Fibroblast of skin of left quadriceps (primary cell): ENCODE measurements at places on chromosomes 4 and X.

DNA sequence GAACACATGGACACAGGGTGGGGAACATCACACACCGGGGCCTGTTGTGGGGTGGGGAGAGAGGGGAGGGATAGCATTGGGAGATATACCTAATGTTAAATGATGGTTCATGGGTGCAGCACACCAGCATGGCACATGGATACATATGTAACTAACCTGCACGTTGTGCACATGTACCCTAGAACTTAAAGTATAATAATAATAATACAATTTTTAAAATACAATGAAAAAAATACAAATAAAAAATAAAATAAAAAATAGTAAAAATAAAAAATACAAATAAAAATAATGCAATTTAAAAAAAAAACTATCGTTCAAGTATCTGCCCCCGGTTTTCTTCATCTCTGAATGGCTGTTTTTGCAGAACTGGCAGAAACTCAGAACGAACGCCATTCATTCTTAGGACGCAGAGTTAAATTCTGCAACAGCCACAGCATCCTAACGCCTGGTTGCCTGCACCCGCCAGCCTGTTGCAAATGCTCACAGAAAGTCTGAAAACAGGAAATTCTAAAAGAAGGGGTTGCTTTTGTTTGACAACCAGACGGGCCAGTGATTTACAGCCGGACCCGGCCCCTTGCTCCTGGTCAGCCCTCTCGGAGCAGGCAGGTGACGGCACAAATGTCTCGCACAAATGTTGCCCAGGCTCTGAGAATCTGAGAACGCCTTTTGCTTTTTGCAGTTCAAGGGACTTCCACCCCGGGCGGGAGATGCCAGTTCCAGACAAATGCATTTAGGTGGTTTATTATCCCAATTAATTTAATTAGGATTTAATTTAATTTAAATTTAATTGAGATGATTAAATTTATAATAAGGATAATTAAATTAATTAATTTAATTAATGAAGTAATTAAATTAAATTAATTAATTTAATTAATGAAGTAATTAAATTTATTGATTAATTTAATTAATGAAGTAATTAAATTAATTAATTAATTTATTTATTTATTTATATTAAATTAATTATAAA lies 47.8 kb downstream of the CRLF2 start:
- no peak for DNase-seq

GRCh38 chr4:123073650-123074049 lies 151.3 kb upstream of the NUDT6 start:
- no peak for DNase-seq

DNA sequence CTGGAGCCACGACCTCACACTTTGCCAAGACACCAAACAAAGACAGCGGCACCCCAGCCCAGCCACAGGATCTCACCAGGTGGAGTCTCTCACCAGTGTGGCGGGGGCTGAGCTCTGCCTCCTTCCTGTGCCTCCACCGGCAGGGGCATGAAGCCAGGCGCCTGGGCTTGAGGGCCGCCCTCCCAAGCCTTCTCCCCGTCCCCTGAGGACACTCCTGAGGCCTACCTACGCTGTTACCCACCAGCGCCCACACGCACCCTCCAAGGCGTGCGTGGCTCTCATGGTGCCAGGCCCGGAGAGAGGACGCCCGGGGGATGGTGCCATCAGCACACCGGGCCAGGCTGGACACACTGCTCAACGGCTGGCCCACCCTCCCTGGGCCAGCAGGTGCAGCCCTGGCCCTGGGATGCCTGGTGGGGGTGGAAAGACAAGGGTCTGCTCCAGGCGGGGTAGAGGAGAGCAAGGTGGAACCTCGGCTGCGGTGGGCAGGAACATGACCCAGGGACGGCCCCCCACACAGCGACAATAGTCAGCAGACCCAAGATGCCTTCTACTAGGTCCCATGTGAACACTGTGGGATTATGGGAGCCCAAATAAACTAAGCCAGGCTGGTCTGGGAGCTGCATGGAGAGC lies 22.1 kb downstream of the NELFA start:
- no peak for DNase-seq

- no peak for DNase-seq
These were observed 113.3 kb downstream of the HPGD start for GRCh38 chr4:174408841-174409552.

GRCh38 chrX:1389181-1389992 lies 2.5 kb downstream of the SLC25A6 start:
- no peak for DNase-seq

GRCh38 chr4:28879178-28879577 lies 1841.0 kb upstream of the PCDH7 start:
- no peak for DNase-seq

DNA sequence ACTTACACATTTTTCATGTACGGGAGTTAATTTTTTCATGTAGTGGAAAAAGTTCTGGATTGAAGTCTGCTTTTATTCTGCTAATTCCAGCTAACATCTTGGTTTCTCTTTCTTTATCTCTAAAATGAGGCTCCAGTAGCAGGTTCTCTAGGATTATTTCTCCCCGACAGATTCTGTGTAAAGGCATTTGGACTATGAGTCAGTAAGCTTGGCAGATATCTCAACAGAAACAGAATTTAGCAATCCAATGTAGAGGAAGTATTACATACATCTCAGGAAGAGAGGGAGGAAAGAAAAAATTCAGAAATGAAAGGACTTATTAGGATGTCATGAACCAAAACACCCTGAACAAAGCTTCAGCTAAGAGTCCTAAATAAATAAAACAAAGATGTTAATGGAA lies 1682.3 kb upstream of the TENM3 start:
- peak; percentile 12 for DNase-seq

GRCh38 chr4:18844726-18845125 lies 823.2 kb upstream of the LCORL start:
- DNase-seq, result no peak

DNA sequence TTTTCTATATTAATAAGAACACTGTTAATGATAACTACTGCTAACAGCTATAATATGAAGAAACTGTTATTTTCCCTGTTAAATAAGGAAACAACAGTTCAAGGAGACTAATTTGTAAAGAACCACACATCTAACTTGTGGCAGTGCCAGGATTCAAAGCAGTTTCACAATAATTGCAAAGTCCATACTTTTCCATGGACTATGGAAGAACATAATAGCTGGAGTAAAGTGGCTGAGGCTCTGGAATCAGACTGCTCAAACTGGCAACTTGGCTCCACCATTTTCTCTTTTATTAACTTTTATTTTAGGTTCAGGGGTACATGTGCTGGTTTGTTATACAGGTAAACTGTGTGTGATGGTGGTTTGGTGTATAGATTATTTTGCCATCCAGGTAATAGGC lies 393.7 kb upstream of the CPEB2 start:
- no peak for DNase-seq

GRCh38 chr4:17664755-17665154 lies 50.3 kb downstream of the MED28 start:
- no peak for DNase-seq

DNA sequence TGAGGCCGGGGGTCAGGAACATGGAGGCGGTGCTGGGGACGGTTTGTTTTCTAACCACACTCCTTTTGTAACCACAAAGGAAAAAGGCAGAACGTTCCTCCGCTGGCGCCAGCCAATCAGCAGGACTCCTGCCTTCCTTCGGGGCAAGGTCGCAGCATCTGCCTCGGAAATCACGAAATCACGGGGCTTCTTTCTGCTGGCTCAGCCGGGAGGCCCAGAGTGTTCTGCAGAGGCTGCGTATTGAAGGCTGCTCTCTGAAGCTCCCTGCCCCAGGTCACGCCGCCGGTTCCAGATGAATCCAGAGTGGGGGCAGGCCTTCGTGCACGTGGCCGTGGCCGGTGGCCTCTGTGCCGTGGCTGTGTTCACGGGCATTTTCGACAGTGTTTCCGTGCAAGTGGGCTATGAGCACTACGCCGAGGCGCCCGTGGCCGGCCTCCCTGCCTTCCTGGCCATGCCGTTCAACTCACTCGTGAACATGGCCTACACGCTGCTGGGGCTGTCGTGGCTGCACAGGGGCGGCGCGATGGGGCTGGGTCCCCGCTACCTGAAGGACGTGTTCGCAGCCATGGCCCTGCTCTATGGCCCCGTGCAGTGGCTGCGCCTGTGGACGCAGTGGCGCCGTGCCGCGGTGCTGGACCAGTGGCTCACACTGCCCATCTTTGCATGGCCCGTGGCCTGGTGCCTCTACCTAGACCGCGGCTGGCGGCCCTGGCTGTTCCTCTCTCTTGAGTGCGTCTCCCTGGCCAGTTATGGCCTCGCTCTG lies 9.4 kb downstream of the TMEM187 start:
- DNase-seq, result no peak

- DNase-seq, result no peak
These were observed 43.2 kb downstream of the PALLD start for GRCh38 chr4:168540086-168540485.

DNA sequence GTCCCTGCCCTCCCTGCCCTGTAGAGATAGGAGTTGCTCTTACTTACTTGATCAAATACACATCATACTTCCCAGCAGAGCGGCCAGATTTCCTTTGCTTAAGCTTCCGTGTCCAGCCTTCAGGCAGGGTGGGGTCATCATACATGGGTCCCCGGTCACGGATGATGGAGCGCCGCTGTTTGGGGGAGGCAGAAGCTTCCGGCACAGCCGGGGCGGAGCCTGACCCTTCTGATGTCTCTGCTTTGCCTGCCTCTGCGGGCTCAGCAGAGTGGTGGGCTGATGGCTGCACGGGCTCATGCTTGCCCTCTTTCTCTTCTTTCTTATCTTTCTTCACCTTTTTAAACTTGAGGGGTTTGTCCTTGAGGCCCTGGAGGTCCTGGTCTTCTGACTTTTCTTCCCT lies 12.5 kb upstream of the IRAK1 start:
- DNase-seq, result no peak

DNA sequence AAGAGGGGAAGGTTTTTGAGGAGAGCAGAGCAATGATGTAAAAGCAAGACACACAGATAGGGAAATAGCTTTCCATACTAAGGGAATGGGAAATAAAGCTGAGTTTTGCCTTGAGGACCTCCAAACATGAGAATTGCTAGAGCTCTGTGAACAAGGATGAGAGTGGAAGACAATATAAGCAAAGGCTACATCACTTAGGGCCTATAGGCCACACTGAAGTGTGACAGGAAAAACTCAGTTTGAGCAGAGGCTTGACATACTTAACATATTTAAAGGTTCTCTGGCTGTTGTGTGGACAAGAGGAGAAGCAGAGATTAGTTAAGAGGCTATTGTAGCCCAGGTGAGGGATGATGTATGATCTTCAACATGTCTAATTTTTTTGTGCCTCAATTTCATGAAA lies 5.3 kb upstream of the SRP72 start:
- no peak for DNase-seq

DNA sequence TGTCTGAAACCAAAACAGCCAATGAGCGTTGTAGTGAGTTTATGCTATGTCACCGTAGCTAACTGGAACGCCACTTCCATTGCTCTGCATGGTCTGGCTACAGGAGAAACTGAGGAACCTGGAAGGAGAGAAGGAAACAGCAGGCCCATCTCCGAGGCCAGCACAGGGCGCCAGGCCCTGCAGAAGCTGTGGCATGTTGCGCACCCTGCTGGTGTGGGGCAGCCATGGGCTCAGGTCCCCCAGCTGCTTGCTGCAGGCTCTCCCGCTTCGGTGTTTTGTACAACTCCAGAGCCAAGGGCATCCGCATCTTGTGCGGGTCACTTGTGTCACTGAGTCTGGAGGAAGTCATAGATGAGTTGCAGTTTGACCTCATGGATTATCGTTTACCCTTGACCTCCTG lies 89.2 kb downstream of the AFAP1 start:
- DNase-seq, result no peak

- no peak for DNase-seq
These were observed 16.3 kb downstream of the FAM47E start for GRCh38 chr4:76267811-76268210.

DNA sequence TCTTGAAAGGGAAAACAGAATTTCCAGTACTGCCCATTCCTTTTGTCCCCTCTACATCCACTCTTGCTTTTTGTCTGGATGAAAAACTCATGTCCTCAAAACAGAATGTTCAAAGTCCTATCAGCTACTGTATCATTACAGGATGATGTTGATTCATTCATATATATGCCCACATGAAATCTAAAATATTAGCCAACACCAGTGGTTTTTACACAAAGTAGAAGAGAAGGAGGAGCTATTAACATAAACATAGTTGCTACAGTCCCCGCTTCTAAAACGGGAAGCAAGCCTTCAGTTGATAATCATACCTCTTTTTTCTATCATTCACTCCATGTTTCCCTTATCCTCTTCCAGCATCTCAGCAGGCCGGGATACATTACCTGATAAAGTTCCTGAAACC lies 7.7 kb upstream of the THOC2 start:
- DNase-seq, result no peak

- no peak for DNase-seq
These were observed 4.0 kb downstream of the TCEAL2 start for GRCh38 chrX:102129473-102129872.

DNA sequence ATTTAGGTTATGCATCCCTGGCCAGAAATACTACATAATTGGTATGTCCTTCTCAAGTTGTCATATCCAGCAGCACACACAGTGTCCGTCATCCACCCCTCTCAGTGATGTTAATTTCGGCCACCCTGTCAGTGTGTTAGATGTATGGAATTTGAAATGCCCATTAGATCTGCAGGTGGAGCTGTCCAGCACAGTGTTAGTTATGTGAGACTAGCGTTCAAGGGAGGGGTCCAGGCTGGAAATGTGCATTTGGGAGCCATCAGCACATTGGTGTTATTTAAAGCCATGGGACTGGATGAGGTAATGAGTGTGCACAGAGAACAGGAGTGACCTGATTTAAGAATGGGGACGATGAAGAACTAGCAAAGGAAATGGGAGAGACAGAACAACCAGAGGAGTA lies 22.4 kb downstream of the ANAPC4 start:
- DNase-seq, result no peak

GRCh38 chrX:23661671-23662070 lies 5.6 kb upstream of the PRDX4 start:
- DNase-seq, result no peak

GRCh38 chr4:25816591-25817058 lies 46.2 kb downstream of the SEL1L3 start:
- no peak for DNase-seq

- DNase-seq, result peak; percentile 71
These were observed 162.4 kb upstream of the GPRIN3 start for GRCh38 chr4:89469930-89470375.

GRCh38 chr4:39134683-39135306 lies 47.5 kb upstream of the WDR19 start:
- no peak for DNase-seq

DNA sequence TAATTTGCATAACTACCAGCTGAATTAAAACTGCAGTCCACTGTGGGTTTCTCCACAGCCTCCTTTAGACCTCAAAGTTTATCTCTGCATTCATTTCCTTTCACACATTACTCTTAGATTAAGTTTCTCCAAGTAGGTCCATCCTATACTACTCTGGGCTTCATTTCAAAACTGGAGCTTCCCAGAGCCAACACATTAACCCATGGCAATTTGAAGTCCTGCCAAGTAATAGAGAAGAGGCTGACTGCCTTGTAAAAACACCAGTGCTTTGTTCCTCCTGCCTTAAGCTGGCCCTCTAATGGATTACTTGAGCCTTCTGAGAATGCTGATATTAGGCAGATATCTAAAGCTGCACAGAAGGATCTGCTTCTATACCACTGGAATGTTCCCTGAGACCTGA lies 997.2 kb upstream of the SLIT2 start:
- no peak for DNase-seq
